ENCODE measurements at places on chromosomes 11 and 22.

DNA sequence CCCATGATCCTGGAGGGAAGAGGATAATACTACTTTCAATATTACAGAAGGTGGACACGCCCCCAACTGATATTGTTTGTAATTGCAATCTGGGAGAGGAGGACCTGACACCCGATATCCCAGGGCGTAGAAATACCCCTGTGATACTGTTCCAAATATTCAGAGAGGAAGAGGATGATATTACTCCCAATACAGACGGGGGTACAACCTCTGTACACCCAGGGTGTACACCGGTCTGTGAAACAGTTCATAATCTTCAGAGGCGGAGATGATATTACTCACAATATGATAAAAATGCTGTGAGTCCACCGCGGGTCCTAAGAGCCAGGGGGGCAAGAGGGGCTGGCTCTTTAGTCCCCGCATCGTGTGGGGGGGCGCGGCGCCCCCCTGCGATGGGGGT is 57.2 kb upstream of the ALDH3B2 start:
- no peaks in the 10 kb centered on the region for H3K36me3 ChIP-seq
- no peak overlapping the region for H3K27ac ChIP-seq

- peak overlapping the region; percentile 18 for H3K27ac ChIP-seq
- DNase-seq = no peak
- no peaks in the 10 kb centered on the region for H3K36me3 ChIP-seq
- no peaks in the 10 kb centered on the region for H3K27me3 ChIP-seq
- H3K4me3 ChIP-seq = no peak overlapping the region
Measured at GRCh38 chr22:23248583-23248982, 68.3 kb downstream of the BCR start.

GRCh38 chr22:23122216-23122957 is 19.4 kb downstream of the RSPH14 start:
- no peak overlapping the region for H3K4me3 ChIP-seq
- H3K36me3 ChIP-seq = peaks cover 3% of the 10 kb centered on the region
- peaks cover 17% of the 10 kb centered on the region for H3K4me1 ChIP-seq
- H3K27ac ChIP-seq = no peak overlapping the region

DNA sequence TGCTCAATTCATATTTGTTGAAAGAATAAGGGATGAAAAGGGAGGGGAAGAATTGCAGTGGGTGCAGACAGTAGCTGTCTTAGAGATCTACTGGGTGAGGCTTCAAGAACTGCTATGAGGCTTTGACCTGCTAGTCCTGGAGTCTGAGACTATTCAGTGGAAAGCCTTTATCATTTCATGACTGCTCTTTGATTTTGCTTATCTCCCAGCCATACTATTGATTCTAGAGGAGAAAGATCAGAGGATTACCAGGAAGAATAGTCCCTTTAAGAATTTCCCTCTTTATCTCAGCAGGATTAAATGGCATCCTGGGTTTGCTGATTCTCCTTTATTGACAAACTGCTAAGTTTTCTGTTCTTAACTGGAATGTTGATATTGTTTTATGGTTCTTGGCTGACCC is 107.5 kb upstream of the SORL1-AS1 start:
- H3K4me3 ChIP-seq = no peak overlapping the region
- H3K36me3 ChIP-seq = peaks cover 31% of the 10 kb centered on the region
- H3K4me1 ChIP-seq = peaks cover 52% of the 10 kb centered on the region
- H3K27ac ChIP-seq = no peak overlapping the region
- H3K27me3 ChIP-seq = no peaks in the 10 kb centered on the region

- no peaks in the 10 kb centered on the region for H3K36me3 ChIP-seq
- no peaks in the 10 kb centered on the region for H3K27me3 ChIP-seq
- peaks cover 7% of the 10 kb centered on the region for H3K4me1 ChIP-seq
- no peak for DNase-seq
Measured at GRCh38 chr11:12280199-12280837, 97.1 kb upstream of the PARVA start.

DNA sequence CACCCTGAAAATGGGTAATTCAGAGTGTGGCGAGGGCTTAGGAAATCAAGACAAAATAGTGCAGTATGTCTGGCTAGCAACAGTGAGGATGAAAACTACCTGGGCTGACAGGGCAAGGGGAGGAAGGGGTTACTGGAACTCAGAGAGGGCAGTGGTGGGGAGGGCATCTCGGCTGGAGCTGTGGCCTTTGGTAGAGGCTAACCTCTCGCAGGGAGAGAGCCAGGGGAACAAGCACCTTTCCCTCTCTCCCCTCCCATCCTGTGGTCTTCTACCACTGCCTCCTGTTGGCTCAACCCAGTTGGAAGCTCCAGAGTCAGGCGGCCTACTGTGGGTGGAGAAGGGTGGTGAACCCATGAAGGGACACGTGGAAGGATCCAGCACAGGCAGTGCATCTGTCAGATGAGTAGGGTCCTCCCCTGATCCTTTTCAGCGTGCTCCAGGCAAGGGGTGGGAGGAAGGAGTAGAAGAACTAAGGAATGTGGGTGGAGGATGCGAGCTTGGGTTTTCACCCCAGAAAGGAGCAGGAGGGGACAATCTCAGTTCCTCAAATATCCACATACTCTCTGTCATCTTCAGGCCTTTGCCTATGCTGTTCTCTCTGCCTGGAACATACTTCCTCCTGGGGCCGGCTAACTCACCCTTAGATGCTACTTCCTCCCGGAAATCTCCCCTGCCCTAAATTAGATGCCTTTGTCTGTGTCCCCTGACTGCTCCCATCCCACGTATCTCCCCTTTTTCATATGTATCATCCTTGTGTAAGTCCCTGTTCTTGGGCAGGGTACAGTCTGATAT is 6.2 kb upstream of the KCNE3 start:
- no peak overlapping the region for H3K4me3 ChIP-seq
- H3K27me3 ChIP-seq = peaks cover 7% of the 10 kb centered on the region
- H3K36me3 ChIP-seq = no peaks in the 10 kb centered on the region
- H3K4me1 ChIP-seq = no peaks in the 10 kb centered on the region

- no peak overlapping the region for H3K4me3 ChIP-seq
- no peaks in the 10 kb centered on the region for H3K36me3 ChIP-seq
- H3K27me3 ChIP-seq = peaks cover 10% of the 10 kb centered on the region
- DNase-seq = no peak
- no peak overlapping the region for H3K27ac ChIP-seq
Measured at GRCh38 chr11:111021131-111021530, 224.4 kb upstream of the POU2AF2 start.

DNA sequence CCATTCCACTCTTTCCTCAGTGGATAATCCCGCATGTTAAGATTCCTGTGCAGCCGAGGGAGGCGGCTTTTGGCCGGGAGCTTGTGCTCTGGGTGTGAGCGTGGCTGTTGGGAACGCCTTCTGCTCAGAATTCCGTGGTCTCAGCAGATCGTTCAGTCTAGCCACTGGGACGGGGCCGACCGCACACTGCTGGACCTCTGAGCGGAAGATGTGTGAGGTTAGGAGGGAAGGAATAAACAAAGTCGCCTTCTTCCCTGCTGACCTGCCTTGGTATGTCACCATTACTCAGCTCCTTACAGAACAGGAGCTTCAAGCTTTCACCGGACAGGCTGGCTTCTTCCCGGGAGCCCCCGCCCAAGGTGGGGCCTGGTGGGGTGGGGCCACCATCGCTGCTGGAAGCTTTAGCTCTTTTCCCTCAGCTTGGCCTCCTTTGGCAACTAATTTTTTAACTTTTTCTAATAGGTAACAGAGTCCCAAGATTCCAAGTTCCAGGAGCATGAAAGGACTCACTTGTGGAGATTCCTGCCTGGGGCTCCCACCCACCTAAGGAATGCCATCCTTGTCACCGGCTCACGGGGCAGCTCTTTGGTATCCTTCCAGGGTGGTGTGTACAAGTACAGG is 22.5 kb upstream of the SEPTIN5 start:
- DNase-seq = no peak
- no peaks in the 10 kb centered on the region for H3K36me3 ChIP-seq
- H3K27ac ChIP-seq = no peak overlapping the region
- no peak overlapping the region for H3K4me3 ChIP-seq

GRCh38 chr11:6321961-6322362 is 1.7 kb upstream of the CAVIN3 start:
- peaks cover 32% of the 10 kb centered on the region for H3K27me3 ChIP-seq
- H3K36me3 ChIP-seq = no peaks in the 10 kb centered on the region
- peak overlapping the region; percentile 39 for H3K4me3 ChIP-seq
- DNase-seq = peak; percentile 41
- peak overlapping the region; percentile 97 for H3K27ac ChIP-seq
- H3K4me1 ChIP-seq = peaks cover 40% of the 10 kb centered on the region

- H3K27ac ChIP-seq = no peak overlapping the region
- H3K36me3 ChIP-seq = no peaks in the 10 kb centered on the region
- H3K27me3 ChIP-seq = peaks cover 7% of the 10 kb centered on the region
- H3K4me3 ChIP-seq = no peak overlapping the region
Measured at GRCh38 chr11:6142936-6143335, 27.2 kb downstream of the OR52B2 start.

DNA sequence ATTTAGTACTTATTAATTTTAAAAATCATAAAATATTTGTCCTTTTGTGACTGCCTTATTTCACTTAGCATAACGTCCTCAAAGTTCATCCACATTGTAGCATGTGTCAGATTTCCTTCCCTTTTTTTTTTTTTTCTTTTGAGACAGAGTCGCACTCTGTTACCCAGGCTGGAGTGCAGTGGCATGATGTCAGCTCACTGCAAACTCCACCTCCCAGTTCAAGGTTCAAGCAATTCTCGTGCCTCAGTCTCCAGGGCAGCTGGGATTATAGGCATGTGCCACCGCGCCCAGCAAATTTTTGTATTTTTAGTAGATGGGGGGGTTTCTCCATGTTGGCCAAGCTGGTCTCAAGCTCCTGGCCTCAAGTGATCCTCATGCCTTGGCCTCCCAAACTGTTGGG is 10.6 kb downstream of the RAB6A start:
- H3K4me1 ChIP-seq = peaks cover 34% of the 10 kb centered on the region
- H3K27me3 ChIP-seq = no peaks in the 10 kb centered on the region
- no peak overlapping the region for H3K4me3 ChIP-seq
- H3K27ac ChIP-seq = no peak overlapping the region
- H3K36me3 ChIP-seq = no peaks in the 10 kb centered on the region

DNA sequence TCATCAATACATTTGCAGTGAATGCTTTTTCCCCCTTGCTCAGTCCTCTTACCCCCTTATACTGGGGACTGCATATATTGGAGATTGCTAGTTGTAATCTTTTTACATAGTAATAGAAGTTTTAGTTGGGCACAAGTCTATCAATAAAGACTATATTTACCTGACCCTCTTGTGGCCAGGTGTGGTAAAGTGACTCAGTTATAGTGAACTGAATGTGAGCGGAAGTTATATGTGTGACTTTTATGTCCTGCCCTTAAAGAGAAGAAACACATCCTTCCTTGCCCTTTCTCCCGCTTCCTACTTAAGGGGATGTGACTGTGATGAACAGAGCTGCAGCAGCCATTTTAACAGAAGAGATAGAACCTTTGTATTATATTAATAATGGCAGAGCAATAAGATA is 362.0 kb downstream of the METTL15 start:
- no peaks in the 10 kb centered on the region for H3K27me3 ChIP-seq
- no peaks in the 10 kb centered on the region for H3K36me3 ChIP-seq
- no peak overlapping the region for H3K4me3 ChIP-seq
- H3K4me1 ChIP-seq = no peaks in the 10 kb centered on the region
- DNase-seq = no peak
- no peak overlapping the region for H3K27ac ChIP-seq

- H3K27ac ChIP-seq = no peak overlapping the region
- no peak for DNase-seq
- peaks cover 41% of the 10 kb centered on the region for H3K27me3 ChIP-seq
- H3K4me3 ChIP-seq = no peak overlapping the region
Measured at GRCh38 chr11:69695581-69695980, 8.2 kb downstream of the FGF19 start.

DNA sequence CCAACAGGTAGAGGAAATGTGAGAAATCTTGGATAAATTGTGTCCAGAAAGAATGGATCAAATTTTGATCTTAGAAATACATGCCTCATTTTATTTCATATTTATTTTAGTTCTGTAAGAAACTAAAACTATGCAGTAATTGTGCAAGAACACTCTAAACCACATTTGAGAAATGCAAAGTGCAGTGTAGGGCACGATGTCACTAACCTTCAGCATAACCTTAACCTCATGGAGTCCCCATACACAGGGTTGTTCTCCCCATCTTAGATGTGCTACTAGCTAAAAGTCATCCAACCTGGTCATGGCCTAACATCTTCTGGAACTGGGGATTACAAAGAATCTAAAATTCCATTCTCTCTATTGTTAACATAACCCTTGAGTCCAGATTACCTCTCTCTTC is 48.4 kb upstream of the ARHGAP42 start:
- DNase-seq = no peak
- no peak overlapping the region for H3K4me3 ChIP-seq
- no peaks in the 10 kb centered on the region for H3K36me3 ChIP-seq
- no peaks in the 10 kb centered on the region for H3K27me3 ChIP-seq
- H3K27ac ChIP-seq = no peak overlapping the region

- H3K4me1 ChIP-seq = peaks cover 37% of the 10 kb centered on the region
- peaks cover 18% of the 10 kb centered on the region for H3K36me3 ChIP-seq
- DNase-seq = no peak
- H3K4me3 ChIP-seq = no peak overlapping the region
- no peak overlapping the region for H3K27ac ChIP-seq
- H3K27me3 ChIP-seq = no peaks in the 10 kb centered on the region
Measured at GRCh38 chr11:130299978-130300377, 14.7 kb downstream of the ZBTB44 start.

- H3K36me3 ChIP-seq = peaks cover under 1% of the 10 kb centered on the region
- H3K4me3 ChIP-seq = no peak overlapping the region
- no peak overlapping the region for H3K27ac ChIP-seq
Measured at GRCh38 chr11:95563173-95563572, 226.4 kb downstream of the FAM76B start.

GRCh38 chr11:19789835-19790710 is 77.4 kb downstream of the NAV2 start:
- H3K4me1 ChIP-seq = no peaks in the 10 kb centered on the region
- H3K4me3 ChIP-seq = no peak overlapping the region
- H3K36me3 ChIP-seq = no peaks in the 10 kb centered on the region
- peaks cover 3% of the 10 kb centered on the region for H3K27me3 ChIP-seq

- no peak overlapping the region for H3K4me3 ChIP-seq
- H3K27ac ChIP-seq = no peak overlapping the region
- no peaks in the 10 kb centered on the region for H3K27me3 ChIP-seq
- H3K36me3 ChIP-seq = no peaks in the 10 kb centered on the region
- H3K4me1 ChIP-seq = no peaks in the 10 kb centered on the region
- DNase-seq = no peak
Measured at GRCh38 chr22:41003976-41004375, 52.8 kb downstream of the RBX1 start.

DNA sequence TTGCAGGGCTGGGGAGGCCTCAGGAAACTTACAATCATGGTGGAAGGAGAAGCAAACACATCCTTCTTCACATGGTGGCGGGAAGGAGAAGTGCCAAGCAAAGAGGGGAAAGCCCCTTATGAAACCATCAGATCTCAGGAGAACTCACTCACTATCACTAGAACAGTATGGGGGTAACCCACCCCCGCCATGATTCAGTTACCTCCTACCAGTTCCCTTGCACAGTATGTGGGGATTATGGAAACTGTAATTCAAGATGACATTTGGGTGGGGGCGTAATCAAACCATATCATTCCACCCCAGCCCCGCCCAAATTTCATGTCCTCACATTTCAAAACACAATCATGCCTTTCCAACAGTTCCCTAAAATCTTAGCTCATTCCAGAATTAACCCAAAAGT is 16.2 kb downstream of the IMMP1L start:
- H3K27me3 ChIP-seq = no peaks in the 10 kb centered on the region
- DNase-seq = no peak
- H3K4me3 ChIP-seq = no peak overlapping the region

- H3K36me3 ChIP-seq = no peaks in the 10 kb centered on the region
- no peaks in the 10 kb centered on the region for H3K4me1 ChIP-seq
- no peaks in the 10 kb centered on the region for H3K27me3 ChIP-seq
- DNase-seq = no peak
- H3K27ac ChIP-seq = no peak overlapping the region
- H3K4me3 ChIP-seq = no peak overlapping the region
Measured at GRCh38 chr11:30143098-30143705, 87.6 kb upstream of the FSHB start.

GRCh38 chr11:61718621-61719302 is 33.7 kb upstream of the MYRF start:
- no peak overlapping the region for H3K4me3 ChIP-seq
- H3K4me1 ChIP-seq = no peaks in the 10 kb centered on the region
- DNase-seq = no peak
- H3K27me3 ChIP-seq = no peaks in the 10 kb centered on the region

All from activated CD4-positive, alpha-beta memory T cell treated with anti-CD3 and anti-CD28 coated beads for 36 hours (primary cell).